ENCODE measurements at places on chromosomes 3 and 15.

DNA sequence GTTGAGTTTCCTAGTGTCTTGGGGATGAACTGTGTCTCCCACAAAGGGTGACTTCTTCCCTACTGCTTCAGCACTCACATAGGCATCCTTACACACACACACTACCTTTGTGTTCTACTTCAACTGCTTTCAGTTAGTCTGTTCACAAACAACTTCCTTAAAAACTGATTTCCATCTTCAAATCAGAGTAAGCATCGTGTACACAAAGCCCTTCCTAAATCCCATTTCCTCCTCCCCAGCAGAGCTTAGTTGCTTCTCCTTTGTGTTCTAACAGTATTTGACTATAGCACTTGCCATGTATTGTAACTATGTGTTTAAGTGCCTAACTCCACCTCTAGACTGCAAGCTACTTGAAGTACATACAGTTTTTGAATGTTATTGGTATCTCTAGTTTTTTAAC is 71.7 kb downstream of the TNIK start:
- DNase-seq, result no peak

DNA sequence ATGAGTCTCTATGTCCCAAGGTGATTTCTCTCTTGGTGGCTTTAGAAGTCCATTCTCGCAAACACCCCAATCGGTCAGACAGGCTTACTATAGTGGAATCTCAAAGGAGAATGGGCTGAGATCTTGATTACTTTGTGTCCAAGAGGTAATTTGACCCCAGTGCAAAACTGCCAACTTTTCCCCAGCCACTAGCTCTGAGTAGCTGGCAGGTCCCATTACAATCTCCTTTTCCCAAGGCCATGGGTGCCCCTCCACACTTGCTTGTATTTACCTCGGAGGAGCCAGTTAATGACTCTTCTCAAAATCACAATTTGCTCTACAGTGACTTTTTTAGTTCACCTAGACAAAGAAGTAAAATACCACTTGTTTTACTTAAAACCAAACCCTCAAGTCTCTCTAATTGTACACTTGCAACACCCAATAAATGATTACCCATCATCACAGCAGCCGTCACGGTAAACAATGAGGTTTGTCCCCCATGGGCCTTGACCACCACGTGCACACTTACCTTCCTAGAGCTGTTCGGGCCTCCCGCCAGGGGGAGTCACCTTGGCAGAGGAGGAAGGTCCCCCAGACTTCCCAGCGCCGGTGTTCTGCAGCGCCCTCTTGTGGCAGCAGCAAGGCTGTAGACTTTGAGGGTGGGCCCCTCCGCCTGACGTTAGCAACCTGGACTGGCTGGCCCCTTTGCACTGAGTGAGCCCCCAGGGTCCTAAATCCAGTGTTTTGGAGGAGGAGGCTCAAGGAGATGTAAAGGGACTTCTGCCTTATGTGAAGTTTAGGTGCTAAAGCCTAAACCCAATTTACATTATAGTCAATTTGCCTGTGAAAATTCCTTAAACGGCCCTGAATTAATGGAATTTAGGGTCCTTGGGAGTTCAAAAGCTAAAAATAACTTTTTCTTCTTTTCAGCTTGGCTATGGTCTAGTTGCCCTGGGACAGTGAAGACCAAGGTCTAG is 18.7 kb upstream of the HDAC11 start:
- DNase-seq, result no peak

GRCh38 chr3:146705225-146705624 is 100.1 kb upstream of the PLSCR5 start:
- no peak for DNase-seq

DNA sequence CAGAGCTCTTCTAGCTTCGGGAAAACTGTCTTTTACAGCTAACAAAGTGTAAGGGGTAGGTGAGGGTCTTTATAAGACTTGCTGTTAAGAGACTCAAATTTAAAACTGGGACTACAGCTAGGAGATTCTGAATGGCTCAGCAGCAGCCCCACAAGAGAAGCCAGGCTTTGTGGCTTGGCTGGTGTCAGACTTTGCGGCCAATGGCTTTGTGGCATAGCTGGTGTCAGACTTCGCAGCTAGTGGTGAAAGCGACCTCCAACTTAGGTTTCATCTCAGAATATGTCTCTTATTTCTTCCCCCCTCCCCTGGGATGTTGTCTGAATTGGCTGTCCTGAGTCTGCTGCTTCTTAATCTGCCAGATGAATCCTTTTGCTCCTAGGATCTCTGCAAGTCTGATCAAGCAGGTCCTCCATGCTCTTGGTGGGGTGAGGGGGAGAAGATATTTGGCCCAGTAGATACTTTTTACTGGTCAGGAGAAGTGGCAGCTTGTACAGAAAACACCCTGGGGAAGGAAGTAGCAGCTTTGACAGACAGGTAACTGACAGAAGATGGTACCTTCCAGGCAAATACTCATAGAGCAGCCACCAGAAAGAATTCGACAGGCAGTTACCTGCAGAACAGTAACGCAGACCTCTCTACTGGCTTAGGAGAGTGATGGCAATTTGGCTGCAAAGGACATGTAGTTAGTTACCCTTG is 8.4 kb downstream of the BOC start:
- no peak for DNase-seq

DNA sequence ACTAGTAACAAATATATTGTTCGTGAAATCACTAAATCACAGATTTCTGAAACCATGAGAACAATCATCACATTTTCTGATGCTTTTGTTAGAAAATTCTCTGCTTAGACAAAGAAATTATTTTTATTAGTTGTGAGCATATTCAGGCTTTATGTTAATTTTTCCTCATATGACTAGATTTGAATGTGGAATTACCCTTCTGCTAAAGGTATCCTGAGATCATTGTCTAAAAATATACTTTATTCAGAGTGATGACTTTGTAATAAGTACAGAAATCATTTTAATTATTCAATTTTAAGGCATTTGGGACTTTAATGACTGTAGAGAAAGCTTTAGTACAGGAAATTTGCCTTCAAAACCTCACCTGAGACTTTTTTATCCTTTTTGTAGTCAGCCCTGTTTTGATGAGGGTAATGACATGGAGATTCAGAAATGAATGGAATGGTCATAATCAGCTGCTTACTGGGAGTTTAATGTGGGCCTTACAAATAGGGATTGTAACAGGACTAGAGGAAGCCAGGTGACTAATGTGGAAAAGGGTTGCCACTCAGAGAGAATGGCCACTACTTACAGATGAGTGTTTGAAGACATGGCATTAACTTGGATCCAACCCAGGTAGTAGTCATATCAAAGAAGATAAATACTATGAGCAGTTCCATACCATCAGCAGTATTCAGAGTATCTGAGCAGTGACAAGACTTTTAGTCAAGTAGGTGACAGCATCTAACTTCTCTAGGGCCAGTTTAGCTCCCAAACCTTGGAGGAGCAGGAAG is 148.3 kb downstream of the MBNL1 start:
- DNase-seq, result no peak

DNA sequence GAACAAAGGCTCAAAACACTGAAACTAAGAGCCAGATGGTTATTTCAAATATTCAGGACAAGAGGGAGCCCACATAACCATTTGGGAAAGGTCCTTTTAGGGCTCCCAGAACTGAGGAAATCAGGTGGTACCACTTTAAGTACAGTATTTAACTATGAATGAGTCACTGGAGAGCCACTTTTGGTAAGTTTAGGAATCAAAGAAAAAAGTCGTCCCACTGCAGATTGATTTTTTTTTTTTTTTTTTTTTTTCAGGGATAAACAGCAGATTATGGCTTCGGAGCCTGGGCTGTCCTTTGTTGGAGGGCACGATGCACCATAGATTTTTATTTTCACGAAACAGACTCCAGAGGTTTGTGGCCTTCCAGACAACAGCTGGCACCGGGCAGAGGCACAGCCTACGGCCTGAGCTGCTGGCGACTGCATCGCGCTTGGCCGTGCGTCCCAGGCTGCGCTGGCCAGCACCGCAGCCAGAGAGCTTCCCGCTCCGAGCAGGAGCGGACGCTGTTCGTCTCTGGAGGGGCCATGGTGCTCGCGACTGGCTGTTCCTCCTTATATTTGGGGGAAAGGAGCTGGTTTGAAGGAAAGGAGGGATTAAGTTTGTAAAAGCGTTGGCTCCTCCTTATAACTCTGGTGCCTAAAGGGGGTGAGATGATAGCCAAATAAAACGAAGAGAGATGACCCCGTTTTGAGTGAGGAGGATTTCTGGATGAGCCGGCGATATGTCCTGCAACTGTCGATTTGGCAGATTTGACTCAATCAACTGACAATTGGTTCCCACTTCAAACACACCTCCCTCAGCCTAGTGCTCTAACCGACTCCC is 152.9 kb upstream of the GOLIM4 start:
- DNase-seq, result no peak

- DNase-seq, result no peak
These were observed 8.0 kb upstream of the ZNF501 start for GRCh38 chr3:44721231-44722102.
